ENCODE measurements at places on chromosomes 2 and 18.
A peak's percentile ranks its signal among the peaks of the same experiment; 100 is the strongest.

DNA sequence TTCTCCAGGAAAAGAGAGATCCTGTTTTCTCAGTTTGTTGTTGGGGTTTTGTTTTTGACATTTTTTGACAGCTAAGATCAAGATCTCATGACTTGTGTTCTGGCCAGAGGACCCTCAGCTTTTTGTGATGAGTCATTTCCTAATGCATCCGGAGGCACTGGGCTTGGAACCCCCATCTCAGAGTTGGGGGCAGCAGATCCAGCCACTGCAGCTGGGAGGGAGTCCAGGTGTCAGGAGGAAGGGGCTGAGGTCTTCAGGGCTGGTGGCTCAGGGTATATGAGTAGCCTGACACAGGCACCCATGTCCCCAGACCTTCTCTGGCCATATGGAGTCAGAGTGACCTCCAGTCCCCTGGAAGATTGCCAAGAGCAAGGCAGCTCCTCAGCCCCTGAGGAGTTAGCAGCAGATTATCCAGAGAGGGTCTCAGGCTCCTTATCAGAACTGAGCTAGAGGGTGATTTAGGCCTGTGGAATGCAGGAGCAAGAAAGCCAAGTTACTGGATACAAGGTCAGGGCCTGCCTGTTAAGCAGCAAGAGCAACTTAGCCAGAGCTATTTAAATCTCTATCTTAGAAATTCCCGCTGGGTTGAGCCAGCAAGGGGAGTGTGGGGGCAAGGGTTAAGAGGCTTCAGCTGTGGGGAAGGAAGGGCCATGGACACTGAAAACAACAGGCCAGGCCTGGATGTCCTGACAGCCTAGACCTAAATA, 62.4 kb downstream of the TANC1 start:
- DNase-seq: peak; percentile 62

DNA sequence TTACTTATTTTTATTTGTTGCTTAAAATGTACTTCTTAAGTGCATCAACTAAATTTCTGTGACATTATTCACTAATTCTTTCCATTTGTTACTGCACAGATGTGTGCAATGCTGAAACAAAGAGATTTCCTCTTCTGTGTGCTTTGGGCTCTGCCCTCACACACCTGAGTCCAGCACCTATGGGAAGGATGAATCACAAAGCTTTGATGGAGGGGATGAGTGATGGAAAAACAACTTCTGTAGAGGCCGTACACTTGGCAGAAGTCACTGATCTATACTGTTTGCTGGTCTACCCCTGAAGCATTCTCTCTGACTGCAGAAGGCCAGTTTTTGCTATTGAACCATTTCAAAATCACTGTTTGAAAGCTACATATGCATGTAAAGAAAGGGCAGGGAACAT, 178.4 kb downstream of the ZEB2 start:
- DNase-seq: no peak

DNA sequence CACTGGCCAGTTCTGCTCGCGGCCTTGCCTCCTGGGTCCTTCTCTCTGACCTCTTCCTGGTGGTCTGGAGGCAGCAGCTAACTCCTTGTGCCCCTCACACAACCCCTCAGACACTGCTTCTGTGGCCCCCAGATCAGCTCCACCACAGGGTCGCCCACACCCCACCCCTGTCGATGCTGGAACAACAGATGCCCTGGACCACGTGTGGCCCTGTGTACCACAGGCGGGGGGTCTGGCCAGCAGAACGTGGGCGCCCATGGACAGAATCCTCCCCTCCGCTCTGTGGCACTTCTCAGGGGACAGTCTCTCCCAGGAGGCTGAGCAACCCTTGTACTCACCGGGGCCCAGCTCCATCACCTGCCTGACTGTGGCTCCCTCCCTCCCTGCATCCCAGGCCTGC, 245.6 kb downstream of the NDUFA10 start:
- DNase-seq: no peak

GRCh38 chr2:167388497-167388896, 500.2 kb downstream of the XIRP2 start:
- DNase-seq: no peak

GRCh38 chr2:7771781-7772180, 854.6 kb downstream of the RNF144A start:
- no peak for DNase-seq

DNA sequence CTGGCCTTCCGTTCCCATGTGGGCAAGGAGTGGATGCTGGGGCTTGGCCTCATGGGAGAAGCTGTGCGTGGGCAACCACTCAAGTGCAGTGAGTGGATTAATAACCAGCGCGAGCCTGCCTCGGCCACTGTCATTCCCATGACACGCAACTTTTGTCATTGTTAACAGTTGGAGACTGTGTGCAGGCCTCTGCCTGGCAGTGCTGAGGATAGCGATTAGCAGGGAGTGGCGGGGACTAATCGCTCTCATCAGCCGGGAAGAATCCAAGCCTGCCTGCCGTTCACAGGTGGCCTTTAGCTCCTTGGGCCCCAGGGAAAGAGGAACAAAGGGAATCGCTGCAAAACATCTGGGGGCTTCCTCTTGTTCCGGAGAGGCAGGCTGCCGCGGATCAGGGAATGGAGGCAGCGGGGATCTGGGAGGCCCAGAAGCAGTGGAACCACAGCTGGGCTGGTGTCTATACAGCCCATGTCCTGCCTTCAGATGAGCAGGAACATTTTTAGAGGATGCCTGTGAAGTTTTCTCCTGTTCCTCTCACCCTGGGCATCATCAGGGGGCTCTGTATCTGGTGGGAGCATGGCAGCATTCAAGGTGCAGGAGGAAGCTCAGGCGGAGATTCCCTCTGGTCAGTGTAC, 53.8 kb downstream of the CTIF start:
- no peak for DNase-seq

GRCh38 chr2:135424849-135425248, 106.2 kb downstream of the ZRANB3 start:
- no peak for DNase-seq

GRCh38 chr18:55833543-55833942, 245.6 kb upstream of the TCF4 start:
- DNase-seq: peak; percentile 86

- DNase-seq: peak; percentile 96
Observed at GRCh38 chr2:39513641-39514094, 76.6 kb upstream of the MAP4K3 start.

- no peak for DNase-seq
Observed at GRCh38 chr2:24220554-24221291, 45.9 kb downstream of the FAM228A start.

DNA sequence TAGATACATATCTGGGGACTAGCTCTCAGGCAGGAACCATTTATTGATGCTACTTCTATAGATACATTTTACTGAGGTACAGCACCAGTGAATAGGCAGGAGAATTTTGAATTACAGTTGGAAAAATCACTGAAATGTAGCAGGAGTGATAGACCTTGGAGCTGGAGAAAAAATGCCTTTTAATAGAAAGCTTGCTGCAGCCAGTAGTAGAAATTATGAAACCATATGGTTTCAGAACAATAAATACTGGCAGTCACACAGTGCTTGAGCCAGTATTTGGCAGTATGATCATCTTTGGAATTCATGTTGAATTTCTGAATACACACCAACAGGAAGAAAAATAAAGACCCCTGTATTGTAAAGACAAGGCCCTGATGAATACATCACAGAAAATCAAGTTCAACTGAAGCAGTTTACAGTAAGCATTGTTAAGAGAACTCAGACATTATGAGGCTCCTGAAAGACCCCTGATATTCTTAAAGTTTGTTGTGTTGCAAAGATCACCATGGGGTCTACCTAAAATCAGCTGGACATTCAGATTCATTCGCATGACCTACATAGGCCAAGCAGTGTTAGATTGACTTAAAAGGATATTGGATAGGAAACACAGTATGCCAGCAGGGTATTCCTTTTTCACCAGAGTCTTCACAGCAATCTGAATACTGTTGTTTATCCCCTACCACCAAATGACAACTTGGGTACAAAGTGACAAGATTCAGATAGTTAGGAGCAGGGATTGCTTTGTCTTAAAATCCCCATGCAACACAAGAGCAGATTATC, 139.0 kb downstream of the EHBP1 start:
- DNase-seq: no peak

DNA sequence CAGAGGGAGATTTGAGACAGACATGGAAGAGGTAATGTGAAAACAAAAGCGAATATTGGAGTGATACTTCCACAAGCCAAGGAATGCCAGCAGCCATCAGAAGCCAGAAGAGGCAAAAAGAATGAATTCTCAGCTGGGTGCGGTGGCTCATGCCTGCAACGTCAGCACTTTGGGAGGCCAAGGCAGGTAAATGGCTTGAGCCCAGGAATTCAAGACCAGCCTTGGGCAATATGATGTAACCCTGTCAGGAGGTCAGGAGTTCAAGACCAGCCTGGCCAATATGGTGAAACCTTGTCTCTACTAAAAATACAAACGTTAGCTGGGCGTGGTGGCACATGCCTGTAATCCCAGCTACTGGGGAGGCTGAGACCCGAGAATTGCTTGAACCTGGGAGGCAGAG, 54.8 kb downstream of the FAM161A start:
- no peak for DNase-seq

DNA sequence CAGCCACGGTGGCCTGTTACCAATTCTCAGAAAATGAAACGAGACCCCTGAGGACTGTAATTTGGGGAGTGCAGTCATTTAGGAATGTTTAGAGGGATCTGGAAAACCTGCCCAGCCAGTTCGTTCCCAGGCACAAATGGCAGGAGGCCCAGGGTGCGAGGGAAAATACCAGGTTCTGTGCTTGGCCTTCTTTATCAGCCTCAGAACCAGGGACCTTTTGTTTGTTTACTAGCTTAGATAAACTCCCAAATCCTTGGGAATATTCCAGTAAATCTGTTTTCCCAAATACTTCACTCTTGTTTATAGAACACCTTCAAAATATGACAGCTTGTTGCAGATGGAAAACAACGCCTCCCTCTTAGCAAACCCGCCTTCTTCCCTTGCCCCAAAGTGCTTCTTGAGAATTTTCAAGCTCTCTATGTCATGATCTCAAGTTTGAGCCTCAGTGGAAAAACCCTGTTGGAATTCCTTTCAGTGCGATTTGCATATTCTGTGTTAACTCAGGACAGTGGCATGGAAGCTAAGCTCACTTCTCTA, 400.3 kb upstream of the SMIM21 start:
- no peak for DNase-seq

GRCh38 chr2:217751192-217751591, 251.6 kb downstream of the TNS1 start:
- no peak for DNase-seq

DNA sequence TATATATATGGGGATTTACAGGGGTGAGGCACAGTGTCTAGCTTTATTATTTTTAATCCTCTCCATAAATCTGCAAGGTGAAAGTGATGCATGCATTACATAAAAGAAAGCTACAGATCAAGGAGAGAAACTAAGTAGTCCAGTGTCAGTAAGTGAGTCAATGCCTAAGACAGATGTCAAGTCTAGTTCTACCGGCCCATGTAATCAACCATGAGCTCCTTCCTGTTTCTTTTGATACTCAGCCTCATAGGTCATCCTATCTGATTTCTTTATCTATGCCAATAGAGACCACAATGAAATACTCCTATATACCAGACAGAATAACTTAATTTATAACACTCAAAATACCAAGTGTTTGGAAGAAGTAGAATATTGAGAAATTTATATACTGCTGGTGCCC, 20.2 kb upstream of the GYPC start:
- no peak for DNase-seq

GRCh38 chr2:41498781-41499180, 549.0 kb upstream of the PKDCC start:
- DNase-seq: peak; percentile 34

- no peak for DNase-seq
Observed at GRCh38 chr2:122713800-122714199, 958.3 kb downstream of the TSN start.

DNA sequence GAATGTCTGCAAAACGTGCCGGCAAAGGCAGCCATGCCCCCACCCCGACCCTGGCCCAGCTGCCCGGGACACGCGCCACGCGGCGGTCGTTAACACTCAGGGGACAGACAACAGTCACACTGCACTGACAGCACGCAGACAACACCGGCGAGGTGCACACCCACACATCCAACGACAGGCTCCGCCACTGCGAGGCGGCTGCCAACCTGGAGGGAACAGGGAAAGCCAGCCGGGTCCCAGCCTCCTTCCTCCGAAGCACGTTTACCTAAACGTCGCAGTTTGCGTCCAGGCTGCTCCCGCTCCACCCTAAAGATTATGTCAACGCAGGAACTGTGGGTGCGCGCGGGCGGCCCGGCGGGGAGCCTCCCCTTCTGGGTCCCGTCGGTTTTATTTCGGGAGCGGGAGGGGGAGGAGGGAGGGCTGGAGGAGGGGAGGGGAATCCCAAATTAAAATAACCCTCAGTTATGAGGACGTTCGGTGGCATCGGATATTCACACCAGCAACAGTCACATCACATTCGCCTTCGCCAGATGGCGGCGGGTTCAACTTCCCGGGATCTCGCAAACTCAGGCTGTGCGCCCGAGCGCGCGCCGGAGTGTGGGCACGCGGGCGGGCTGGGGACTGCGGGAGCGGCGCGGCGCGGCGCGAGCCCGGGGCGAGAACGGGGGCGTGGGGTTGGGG, 644 bp downstream of the PTGR3 start:
- DNase-seq: peak; percentile 61

DNA sequence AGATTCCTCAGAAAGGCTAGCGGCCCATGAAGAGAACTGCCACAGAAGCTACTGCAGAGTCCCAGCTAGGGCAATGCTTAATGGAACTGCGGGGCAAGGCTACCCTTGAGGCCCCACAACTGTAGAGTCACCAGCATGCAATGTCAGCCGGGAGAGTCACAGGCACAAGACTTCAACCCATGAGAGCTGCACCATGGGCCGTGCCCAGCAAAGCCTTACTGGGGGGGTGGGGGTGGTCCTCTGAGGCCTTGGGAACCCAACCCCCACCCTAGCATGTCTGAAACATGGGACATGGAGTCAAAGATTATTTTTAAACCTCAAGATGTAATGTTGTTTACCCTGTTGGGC, 20.2 kb downstream of the DPP4 start:
- DNase-seq: no peak

DNA sequence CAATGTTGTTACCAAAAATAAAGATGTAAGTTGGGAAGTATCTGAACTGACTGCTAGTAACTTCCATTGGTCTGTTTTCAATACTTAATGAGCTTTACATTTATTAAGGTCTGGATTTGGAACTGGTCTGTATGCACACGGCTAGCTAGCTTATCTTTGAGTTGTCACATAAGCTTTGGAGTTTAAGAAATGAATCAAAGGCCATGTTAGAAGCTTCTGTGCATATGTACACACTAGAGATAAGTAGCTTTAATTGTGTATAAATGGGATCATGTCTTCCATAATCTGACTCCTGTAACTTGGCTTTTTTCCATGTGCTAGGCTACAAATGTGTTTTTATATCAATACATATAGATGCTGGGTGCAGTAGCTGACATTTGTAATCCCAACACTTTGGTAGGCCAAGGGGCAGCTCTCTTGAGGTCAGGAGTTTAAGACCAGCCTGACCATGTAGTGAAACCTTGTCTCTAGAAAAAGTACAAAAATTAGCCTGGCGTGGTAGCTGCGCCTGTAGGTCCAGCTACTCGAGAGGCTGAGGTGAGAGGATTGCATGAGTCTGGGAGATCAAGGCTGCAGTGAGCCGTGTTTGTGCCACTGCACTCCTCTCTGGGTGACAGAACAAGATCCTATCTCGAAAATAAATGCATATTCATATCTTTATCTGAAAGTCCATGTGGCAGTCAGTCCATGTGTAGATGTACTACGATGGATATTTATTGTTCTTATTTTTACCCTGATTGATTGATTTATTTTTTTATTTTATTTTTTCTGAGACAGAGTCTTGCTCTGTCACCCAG, 27.2 kb downstream of the ATIC start:
- DNase-seq: no peak

- DNase-seq: no peak
Observed at GRCh38 chr2:230296917-230297316, 30.1 kb upstream of the SP140L start.

GRCh38 chr2:20168048-20168726, 56.7 kb downstream of the SDC1 start:
- DNase-seq: no peak
